CD4-positive, CD25-positive, alpha-beta regulatory T cell (primary cell): ENCODE measurements at places on chromosomes 7 and 10. TPM values are rescaled to one million over a fixed set of nuclear protein-coding genes. Genes with fewer than 3 reads are reported as not detected.

GRCh38 chr7:45682358-45682735, 108.2 kb downstream of the ADCY1 start:
- no peak for DNase-seq
- no peaks in the 10 kb centered on the region for H3K36me3 ChIP-seq
- H3K27ac ChIP-seq, result no peak overlapping the region
- no peaks in the 10 kb centered on the region for H3K27me3 ChIP-seq
- H3K4me1 ChIP-seq, result no peaks in the 10 kb centered on the region
- H3K4me3 ChIP-seq, result no peak overlapping the region

GRCh38 chr7:107439025-107439424, 30.8 kb upstream of the GPR22 start:
- H3K36me3 ChIP-seq, result peaks cover 8% of the 10 kb centered on the region
- H3K27me3 ChIP-seq, result no peaks in the 10 kb centered on the region
- H3K4me3 ChIP-seq, result no peak overlapping the region

- H3K27ac ChIP-seq, result no peak overlapping the region
- no peaks in the 10 kb centered on the region for H3K27me3 ChIP-seq
- DNase-seq, result no peak
- H3K36me3 ChIP-seq, result no peaks in the 10 kb centered on the region
- H3K4me3 ChIP-seq, result no peak overlapping the region
Observed at GRCh38 chr7:94364816-94365215, 29.9 kb upstream of the COL1A2 start.

DNA sequence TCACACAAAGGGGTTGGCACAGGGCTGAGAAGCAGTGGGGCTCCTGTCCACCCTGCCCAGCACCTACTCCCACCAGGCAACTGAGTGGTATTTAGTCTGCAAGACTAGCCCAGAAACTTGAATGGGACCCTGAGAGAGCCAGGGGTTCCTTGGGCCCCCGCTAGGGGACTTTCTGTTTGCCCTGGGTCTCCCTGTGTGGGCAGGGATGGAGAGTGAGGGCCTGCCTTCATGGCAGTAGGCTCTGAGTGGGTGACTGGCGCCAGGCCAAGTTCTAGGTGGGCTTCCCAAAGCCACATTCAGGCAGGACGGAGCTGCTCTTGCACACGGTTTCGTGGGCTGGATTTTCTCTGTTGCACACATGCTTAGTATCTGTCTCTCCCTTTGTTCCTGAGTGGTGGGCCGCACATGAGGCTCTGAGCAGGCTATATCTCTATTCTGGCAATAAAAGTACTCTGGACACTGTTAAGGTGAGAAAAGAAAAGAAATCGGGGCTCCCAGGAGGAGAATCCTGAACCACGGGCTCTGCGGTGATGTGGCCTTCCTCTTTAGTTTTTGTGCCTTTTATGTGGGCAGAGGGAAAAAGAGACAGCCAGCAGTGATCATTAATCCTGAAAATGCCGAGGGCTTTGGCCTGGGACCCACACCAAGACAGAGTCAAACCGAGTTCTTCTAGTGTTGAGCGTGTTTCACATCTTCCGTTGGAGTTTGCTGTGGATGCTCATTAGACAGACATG, 26.9 kb downstream of the IL2RA start:
- peaks cover 42% of the 10 kb centered on the region for H3K36me3 ChIP-seq
- H3K27me3 ChIP-seq, result no peaks in the 10 kb centered on the region
- DNase-seq, result no peak
- peaks cover 76% of the 10 kb centered on the region for H3K4me1 ChIP-seq
- no peak overlapping the region for H3K4me3 ChIP-seq

GRCh38 chr7:21550076-21550475, 7.2 kb downstream of the DNAH11 start:
- no peaks in the 10 kb centered on the region for H3K4me1 ChIP-seq
- H3K27ac ChIP-seq, result no peak overlapping the region
- H3K4me3 ChIP-seq, result no peak overlapping the region
- peaks cover 12% of the 10 kb centered on the region for H3K27me3 ChIP-seq
- no peak for DNase-seq
- no peaks in the 10 kb centered on the region for H3K36me3 ChIP-seq

GRCh38 chr7:26356229-26356628, 64.6 kb downstream of the SNX10 start:
- no peak overlapping the region for H3K4me3 ChIP-seq
- H3K4me1 ChIP-seq, result no peaks in the 10 kb centered on the region
- no peaks in the 10 kb centered on the region for H3K36me3 ChIP-seq

DNA sequence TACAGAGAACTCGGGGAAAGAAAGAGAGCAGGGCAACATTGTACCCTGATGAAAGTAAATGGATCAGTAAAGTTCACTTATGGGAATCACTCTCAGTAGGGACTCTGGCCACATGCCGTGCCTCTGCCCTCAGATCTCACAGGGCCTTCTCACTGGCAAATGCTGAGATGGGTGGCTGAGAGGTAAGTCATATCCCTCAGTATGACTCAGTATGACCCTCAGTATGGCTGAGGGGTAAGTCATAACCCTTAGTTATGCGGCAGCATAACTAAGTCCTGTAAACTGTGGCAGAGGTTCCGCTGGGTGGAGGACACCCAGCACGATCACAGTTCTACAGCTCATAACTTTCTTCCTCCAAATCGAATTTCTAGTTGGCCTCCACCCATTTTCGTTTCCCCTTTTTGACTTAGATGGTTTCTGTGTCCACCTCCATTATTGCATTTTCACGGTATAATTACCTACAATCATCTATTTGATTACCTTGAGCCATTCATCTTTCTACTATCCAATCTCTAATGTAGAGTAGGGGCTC, 26.5 kb upstream of the WNT16 start:
- H3K4me1 ChIP-seq, result no peaks in the 10 kb centered on the region
- H3K27me3 ChIP-seq, result no peaks in the 10 kb centered on the region
- no peaks in the 10 kb centered on the region for H3K36me3 ChIP-seq
- DNase-seq, result no peak
- no peak overlapping the region for H3K27ac ChIP-seq
- H3K4me3 ChIP-seq, result no peak overlapping the region

- DNase-seq, result no peak
- no peaks in the 10 kb centered on the region for H3K27me3 ChIP-seq
- no peak overlapping the region for H3K27ac ChIP-seq
- no peaks in the 10 kb centered on the region for H3K36me3 ChIP-seq
- H3K4me3 ChIP-seq, result no peak overlapping the region
- H3K4me1 ChIP-seq, result no peaks in the 10 kb centered on the region
Observed at GRCh38 chr10:7302392-7302906, 108.4 kb downstream of the SFMBT2 start.

DNA sequence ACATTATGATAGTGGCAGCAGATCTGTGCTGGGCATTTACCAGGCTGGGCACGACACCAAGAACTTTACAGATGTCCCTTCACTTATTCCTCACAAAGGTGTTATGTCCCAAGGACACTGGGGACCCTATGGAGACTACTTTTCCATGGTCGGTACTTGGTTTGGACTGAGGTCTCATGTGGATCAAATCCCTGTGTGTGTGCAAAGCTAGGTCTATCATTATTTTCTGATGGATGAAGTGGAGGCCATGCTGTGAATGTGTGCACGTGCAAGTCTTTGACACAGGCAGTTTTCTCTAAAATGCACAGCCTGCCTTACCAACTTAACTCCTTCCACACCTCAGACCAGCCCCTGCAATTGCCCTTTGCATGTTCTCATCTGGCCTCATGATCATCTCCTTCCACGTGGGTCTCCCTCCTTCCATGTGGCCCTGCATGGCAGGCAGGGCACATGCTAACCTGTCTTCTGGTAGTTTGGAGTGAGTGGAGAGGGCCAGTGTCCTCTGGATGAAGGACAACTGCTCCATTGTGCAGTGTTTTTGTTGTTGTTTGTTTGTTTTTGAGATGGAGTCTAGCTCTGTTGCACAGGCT, 16.0 kb upstream of the ZNF273 start:
- H3K36me3 ChIP-seq, result no peaks in the 10 kb centered on the region
- no peak for DNase-seq
- H3K4me1 ChIP-seq, result peaks cover 22% of the 10 kb centered on the region
- peaks cover 19% of the 10 kb centered on the region for H3K27me3 ChIP-seq
- no peak overlapping the region for H3K4me3 ChIP-seq
- H3K27ac ChIP-seq, result no peak overlapping the region

DNA sequence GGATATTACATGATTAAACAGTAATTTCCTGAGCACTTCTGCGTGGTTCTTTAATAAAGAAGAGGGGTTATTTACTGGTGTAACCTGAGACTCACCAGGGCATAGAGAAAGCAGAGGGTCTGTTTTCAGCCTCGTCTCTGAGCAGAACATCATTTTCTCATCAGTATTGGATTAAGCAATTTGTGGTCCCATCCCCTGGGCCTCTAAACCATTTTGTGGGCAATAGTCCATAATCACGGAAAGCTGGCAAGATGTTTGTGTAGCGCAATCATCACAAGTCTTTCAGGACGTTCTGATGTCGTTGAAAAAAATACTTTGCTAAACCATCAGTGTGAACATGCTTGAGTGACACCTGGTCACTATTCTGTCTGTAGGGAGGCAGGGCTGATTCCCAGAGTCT, 37.1 kb upstream of the SEC61G start:
- no peaks in the 10 kb centered on the region for H3K27me3 ChIP-seq
- no peaks in the 10 kb centered on the region for H3K4me1 ChIP-seq
- H3K4me3 ChIP-seq, result no peak overlapping the region
- no peak for DNase-seq
- no peak overlapping the region for H3K27ac ChIP-seq

TCERG1L gene
- total RNA-seq, result not detected

EVX1 gene
- not detected for total RNA-seq

UCMA gene
- total RNA-seq, result not detected

FAM204A gene
- 62.0 TPM for total RNA-seq

MKI67 gene
- 13.5 TPM for total RNA-seq
